ENCODE measurements at places on chromosomes 11 and 22. TPM values are rescaled to one million over a fixed set of nuclear protein-coding genes. Genes with fewer than 3 reads are reported as not detected.

GRCh38 chr11:64263947-64264317 lies 12.6 kb downstream of the PLCB3 start:
- DNase-seq: no peak

DNA sequence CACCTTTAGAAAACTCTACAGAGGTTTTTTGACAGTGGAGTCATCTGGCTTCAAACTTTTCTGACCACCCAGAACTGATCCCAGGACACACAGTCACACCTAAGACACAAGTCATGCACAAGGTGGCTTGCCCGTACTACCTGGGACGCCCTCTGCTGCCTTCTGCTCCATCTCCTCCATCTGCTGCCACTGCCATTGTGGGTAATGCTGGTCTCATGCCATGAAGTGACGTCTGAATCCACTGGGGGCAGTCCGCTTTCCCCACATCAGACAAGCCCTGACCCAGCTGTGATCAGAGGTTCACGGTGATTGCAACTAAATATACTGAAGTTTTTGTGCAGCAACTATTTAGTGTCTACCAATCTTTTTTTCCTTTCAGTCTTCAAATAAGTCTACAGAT lies 5.4 kb upstream of the NDUFS8 start:
- no peak for DNase-seq

DNA sequence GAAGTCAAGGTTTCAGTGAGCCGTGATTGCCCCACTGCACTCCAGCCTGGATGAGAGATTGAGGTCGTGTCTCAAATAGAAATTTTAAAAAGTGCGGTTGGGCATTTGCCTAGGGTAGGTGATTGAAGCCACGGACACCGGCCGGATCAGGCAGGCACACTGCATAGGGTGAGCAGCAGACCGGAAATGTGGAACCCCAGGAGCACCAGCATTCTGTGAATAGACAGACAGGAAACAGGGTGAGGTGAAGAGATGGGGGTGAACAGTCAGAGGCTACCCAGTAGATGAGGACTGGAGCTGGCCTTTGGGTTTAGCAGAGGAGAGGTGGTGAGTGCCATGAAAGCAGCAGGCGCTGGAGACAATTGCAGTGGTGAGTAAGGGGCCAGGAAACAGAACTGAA lies 43.5 kb downstream of the PPFIA1 start:
- DNase-seq: no peak

DNA sequence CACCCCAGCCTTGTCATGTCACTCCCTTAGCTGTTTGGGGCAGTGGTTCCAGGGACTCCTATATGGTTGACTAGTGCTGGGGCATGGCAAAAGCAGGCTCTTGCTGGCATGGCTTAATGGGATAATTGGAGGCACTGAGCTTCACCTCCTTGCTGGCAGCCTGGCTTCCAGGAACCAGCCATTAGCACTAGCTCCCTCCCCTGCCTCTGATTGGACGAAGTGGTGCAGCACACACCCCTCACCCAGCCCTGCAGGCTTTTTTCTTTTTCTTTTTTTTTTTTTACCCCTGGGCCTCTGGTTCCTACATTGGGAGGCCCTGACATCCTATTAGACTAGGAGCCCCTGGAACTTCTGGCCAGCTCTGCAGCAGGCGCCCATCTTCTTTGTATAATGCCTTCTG lies 18.6 kb downstream of the PHLDB1 start:
- DNase-seq: peak; percentile 24

DNA sequence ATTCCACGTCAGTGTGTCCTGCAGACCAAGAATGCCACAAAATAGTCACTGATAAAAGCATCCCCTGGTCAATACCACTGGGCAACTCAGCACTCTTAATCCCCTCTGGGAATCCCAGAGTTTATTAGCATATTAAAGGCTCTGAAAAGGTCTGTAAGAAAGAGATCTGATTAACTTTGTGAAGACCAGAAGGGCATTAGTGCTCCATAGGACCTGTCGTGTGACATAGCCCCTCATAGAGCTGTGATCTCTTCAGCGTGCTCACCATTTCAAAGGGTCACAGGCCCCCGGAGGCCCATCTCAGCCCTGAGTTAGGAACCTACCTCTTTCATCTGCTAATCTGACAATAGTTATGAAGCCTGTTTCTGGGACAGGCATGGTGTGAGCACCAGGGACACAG lies 299.2 kb downstream of the MN1 start:
- no peak for DNase-seq

The MUC5AC gene
- not detected for total RNA-seq

DNA sequence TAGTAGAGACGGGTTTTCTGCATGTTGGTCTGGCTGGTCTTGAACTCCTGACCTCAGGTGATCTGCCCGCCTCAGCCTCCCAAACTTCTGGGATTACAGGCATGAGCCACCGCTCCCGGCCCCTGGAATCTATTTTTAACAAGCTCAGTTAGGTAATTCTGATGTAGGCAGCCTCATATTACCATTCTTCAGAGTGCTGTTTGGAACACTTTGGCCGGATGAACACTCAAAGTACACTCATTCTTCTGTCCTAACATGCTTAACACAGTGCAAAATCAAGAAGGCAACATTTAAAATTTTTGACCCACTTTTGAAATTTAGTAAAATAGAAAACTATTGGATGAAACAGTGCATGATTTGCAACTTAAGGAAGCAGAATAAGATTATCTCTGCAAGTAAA lies 586.7 kb upstream of the CHORDC1 start:
- no peak for DNase-seq

DNA sequence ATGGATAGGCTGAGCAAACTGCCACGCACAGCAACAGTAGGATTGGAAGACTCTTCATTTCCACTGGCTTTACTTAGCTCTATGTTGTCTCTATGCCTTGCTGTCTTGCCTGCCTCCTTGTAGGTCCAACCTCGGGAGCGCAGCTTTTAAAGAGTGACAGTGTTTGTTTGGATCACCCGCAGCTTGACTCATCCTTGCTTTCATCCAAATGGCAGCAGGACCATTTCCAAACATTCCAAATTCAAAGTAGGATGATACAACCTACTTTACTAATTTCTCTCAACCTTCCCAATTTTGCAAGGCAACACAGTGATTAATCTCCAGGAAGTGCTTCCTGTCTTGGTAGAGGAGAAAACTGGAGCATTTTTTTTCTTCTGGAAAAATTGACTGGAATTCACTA lies at the start of gene MMP3:
MMP3 (minus strand) TSS at position 121 of the 400 bp plus-strand sequence; CDS start at position 58, 63 bp downstream.
- no peak for DNase-seq

GRCh38 chr11:65934014-65934413 lies 11.3 kb upstream of the TSGA10IP start:
- DNase-seq: no peak

- DNase-seq: no peak
These were observed 129.1 kb downstream of the SNX19 start for GRCh38 chr11:130787092-130787616.

DNA sequence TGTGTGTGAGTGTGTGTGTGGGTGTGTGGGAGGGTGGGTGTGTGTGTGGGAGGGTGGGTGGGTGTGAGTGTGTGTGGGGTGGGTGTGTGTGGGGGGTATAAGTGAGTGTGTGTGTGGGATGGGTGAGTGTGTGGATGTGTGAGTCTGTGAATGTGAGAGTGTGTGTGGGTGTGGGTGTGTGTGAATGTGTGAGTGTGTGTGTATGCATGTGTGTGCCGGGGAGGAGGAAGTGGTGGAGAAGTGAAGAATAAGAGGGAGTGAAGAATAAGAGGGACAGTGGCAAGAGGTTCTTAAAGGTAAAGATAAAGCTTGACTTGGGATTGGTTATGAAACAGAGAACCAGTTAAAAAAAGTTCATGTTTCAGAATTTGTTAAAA lies 54.0 kb downstream of the PRR5L start:
- no peak for DNase-seq

DNA sequence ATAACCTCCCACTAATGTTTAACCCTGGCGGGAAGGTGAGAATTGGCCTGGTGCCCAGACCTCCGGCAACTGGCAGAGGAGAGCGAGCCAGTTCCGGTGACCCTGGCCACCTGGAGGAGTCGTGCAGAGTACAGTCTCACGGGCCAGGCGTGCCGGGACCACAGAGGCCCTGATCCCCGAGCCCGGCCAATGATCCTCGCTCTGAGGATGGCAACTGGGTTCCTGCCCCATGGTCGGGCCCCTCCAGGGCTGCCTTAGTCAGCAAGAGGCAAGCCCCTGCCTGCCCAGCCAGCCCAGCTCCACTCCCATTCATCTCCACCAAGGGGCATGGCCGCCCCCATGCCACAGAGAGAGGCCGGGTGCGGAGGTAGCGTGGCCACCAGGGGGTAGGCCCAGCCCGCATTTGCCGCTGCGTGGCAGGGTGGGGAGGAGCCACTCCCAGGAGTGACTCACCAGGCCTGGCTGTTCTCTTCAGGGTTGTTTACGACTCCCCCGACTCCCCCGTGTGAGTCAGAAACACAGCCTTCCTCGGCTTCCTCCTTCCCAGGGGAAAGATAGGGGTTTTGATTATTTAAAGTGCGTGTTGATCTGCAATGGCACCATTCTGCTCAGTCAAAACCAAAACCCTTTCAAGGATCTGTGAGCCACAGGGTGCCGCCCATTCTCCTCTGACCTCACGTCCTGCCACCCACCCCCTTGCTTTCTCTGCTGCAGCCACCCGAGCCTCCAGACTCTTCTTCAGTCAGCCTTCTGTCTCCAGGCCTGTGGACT lies at the start of gene SLC25A45:
SLC25A45 (minus strand) TSS at position 614 of the 771 bp plus-strand sequence. CDS start 695 bp downstream, outside the sequence.
- peak; percentile 93 for DNase-seq

GRCh38 chr11:122028036-122028435 lies 88.0 kb downstream of the BLID start:
- DNase-seq: no peak

DNA sequence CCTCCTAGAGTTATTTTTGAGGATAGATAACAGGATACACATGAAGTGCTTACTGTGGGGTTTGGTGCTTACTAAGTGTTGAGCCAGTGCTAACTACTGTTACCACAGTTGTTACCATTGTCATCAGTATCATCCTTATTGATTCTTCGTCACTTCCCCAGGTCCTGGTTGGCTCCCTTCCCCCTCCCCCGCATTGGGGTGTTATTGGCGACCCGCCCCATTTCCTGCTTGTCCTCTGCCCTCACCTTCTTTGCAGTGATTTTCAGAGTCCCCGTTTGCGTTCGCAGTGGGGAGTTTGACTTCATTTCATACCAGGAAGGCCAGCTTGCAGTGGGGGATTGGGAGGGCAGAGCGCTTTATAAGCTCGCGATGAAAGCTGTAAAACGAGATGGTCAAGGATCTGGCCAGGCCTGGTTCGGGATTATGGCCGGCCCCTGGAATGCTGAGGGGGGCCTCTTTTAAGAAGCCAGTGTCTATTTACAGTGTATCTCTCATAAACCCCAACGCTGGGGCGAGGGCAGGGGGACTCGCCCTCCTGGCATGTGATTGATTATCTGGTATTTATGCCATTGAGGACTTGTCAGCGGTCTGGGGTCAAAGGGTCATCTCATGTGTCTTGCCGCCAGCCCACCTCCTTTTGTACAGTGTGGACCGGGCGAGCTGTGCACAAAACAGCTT lies 84.6 kb upstream of the NNMT start:
- no peak for DNase-seq

The ADM gene
- 10.3 TPM for total RNA-seq

DNA sequence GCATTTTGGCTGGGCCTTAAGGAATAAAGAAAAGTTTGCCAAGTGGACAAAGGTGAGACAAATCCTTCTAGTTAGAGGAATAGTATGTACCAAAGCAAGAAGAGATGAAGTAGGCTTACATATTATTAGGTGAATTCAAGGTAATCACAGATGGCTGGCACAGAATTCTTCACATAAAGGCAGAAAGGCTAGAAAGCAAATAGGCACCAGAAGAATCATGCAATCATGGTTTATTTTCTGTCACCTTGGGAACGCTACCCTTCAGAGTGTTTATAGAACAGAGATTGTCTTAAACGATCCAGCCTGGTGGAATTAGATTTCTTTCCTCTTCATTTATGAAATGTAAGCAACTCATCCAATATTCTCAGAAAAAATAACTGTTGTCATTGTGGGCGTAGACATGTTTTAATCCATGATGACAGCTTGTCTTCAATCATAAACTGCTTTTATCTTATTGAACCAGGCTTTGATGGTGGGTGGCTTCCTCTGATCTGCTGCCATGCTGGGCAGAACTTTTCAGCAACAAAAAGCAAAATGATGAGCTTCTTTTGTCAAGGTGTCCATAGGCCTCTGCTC lies 49.0 kb upstream of the CSNK2A3 start:
- DNase-seq: no peak

GRCh38 chr11:33475993-33476392 lies 218.8 kb downstream of the HIPK3 start:
- no peak for DNase-seq

The ETS1 gene
- 45.6 TPM for total RNA-seq

GRCh38 chr11:58616594-58616993 lies 5.9 kb upstream of the CNTF start:
- peak; percentile 49 for DNase-seq

The CASP4 gene
- total RNA-seq: 13.7 TPM

The PAMR1 gene
- 14.5 TPM for total RNA-seq

- peak; percentile 42 for DNase-seq
These were observed 93.1 kb upstream of the FGF3 start for GRCh38 chr11:69912161-69912910.

The HTR3B gene
- not detected for total RNA-seq

GRCh38 chr11:34957206-34957605 lies 40.8 kb downstream of the PDHX start:
- no peak for DNase-seq

DNA sequence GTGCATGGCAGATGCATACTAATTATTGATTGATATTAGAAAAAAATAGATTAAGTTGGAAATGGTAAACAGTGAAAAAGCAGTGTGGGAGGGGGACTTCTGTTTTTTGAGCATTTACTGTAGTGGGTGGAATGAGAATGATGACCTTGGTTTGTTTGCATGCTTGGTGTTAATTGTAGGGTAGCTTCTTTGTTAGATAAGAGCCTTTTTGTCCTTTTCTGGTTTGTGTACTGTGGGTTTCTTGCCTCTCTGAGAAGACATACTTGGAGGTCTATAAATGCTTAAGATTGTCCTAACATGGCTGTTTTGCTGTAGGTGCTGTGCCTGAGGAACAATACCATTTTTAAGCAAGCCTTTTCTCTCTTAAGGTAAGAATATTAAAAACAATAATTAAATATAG lies 17.0 kb downstream of the MRPL48 start:
- no peak for DNase-seq

DNA sequence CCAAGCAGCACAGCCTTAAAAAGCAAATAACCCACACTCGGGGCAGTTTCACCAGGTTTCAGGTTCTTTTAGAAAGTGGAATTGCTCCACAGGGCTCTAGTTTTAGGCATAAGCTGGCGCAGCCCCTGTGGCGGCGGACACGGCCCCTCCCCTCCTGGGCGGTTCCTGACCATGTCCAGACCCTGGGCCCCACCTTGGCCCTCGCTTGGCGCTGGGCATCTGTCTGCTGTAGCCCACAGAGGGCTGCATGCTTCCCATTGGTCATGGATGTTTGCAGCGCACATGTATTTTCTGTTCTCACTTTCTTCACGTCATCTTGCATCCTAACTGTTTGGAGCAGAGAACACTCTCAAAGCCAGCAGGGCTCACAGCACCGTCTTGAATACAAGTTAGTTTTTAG lies 244.3 kb downstream of the BRD1 start:
- no peak for DNase-seq

Measured in Right ventricle myocardium superior (tissue), 1 donor.